ENCODE measurements at places on chromosomes 1 and 21.

GRCh38 chr1:43834280-43835081 is 99.1 kb upstream of the ARTN start:
- DNase-seq: no peak

GRCh38 chr1:220701974-220702373 is 11.8 kb downstream of the C1orf115 start:
- DNase-seq: no peak

DNA sequence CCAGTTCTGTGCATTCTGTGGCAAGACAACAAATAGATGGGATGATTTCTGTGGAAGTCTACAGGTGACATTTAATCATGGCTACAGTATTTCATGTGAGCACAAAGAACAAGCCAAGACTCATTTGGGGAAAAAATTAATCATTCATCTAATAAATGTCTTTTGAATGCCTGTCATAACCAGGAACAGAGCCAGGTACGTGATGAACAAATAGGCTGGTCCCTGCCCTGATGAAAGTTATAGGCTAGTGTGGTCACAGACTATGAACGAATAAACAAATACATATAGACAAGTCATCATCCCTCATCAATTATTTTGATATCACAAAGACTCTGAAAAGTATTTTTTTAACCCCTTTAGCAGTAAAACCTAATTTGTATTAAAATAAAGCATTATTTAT is 226.4 kb upstream of the RRP15 start:
- DNase-seq: no peak

GRCh38 chr1:237139732-237140131 is 97.7 kb downstream of the RYR2 start:
- DNase-seq: no peak

DNA sequence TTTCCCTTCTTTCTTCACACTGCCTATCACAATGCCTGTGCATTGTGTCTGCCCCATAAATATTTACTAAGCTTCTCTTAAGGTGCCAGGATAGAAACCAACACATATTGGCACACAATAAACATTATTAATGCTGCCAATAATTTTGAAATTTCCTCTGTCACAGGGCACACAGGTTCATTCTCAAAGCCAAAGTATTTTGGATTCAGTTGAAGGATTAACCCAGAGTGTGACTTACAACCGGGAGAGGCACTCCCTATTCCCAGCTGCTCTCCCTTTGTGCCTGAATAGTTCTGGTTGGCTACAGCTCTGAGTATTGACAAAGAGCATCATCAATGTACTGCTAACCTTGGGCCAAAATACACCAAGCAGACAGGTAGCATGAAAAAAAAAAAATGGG is 46.6 kb upstream of the ATP1A1 start:
- DNase-seq: no peak

Measured in mucosa of gallbladder (tissue), 1 donor.